ENCODE measurements at places on chromosomes 1 and 21.

- DNase-seq, result no peak
Measured at GRCh38 chr1:171751221-171751620, 9.4 kb upstream of the VAMP4 start.

- DNase-seq, result peak; percentile 99
Measured at GRCh38 chr1:54052934-54053744, at the start of the genes TCEANC2 and TMEM59. Gene TCEANC2 (plus strand): TSS chr1:54053608. CDS start chr1:54054423, 815 bp downstream. Gene TMEM59 (minus strand): TSS chr1:54053204. CDS start chr1:54053188, 16 bp downstream.

DNA sequence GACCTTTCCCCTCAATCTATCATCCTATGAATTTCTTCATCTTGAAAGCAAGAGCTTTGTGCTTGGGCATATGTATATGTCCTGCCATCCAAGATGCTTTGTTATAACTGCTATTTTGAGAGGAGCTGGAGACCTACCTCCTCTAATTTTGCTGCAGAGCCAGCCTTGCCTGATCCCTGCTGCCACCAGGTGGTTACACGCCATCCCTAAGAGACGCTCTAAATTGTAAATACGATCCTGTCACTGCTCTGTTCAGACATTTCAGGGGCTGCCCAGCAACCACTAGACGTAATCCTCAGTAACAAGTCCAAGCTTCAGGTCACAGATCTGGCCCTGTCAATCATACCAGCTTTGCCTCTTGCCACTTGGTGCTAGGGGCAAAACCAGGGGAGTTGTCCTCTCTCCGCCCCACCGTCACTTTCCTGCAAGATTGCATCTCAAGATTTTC, 32.9 kb downstream of the GPA33 start:
- DNase-seq, result peak; percentile 59

DNA sequence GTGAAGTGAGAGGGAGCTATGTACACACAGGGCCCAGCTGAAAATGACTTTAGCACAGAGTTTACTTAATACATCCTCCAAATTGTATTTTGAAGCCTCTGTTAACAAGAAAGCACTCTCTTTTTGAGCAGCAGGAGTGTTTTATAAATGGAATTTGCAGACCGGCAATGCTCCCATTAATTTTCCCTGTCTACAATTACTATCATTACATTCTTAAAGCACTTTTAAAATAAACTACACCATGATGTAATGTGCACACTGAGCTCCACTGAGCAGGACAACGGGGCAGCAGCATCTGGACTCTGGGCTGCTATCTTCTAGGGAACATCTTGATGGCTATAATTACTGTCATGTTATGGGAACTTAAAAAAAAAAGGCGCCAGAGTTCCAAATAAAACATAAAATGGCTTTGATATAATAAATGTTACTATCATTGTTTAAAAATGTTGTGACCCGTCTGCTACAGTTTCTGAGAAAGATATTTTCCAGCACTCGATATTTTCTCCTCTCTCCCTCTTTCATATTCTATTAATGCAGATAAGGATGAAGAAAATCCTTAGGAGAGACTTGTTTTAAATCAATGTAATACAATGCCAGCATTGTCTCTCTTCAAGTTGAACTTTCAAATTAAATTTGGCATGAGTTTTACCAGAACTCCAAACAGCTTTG, 150.9 kb downstream of the HLX start:
- no peak for DNase-seq

DNA sequence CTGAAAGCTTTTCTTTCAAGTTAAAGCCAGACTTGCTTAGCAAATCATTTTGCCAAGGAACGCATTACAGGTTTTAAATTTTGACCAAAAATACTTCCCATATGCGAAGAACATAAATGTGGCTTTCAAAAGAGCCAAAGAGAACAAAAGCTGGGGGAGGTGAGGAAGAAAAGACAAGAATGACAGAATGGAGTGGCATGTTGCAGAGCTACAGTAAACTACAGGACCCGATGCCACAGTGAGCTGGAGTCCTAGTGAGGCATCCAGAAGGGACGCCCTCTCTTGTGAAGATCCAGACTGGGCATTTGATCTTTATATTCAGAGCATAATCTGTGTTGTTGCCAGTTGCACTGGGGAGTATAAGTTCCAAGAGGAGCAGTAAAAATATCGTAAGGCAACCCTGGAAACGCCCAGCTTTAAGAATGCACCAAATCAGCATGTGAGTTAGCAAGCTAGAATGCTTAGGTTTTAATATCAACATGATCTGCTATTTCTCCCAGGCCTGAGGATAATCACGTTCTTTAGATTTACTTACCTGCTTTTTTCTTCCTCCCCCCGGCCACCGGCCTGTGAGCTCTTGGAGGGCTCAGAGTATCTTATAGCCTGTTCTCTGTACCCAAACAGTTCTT, 48.4 kb upstream of the HOOK1 start:
- no peak for DNase-seq

DNA sequence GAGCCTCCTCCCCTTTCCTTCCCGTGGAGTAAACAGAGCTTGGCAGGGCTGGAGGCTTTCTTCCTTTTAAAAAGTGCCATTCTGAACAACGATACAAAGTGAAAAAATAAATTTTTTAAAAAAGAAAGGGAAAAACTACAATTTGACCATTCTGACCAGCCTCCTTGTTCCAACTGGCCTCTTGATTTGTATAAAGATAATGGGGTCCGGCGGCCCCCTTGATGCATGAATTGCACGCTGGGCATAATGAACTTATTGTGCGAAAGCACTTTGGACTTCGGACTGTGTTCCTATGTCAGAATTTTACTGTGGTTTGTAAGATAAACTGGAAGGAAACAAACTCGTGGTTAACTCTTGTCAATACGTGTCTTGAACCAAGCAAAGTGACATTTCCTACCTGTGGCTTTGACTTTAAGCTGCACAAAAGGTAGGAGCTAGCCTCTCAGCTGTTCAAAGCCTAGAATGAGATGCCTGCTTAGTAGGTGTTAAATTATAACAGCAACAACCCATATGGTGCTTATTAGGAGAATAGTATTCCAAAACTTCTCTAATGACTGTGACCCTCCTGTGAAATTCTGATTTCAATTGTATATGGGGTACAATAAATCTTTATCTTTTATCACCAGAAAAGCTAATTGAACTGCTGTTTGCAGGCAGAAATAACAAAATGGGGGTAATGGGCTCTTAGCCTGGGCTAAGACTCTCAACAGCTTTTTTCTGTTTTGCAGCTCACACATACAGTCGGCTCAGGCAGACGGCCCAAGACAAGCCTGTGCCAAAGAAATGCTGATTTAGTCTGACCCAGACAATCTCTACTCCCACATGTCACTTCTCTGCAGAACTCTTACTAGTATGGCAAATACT, 9.3 kb downstream of the IRF2BP2 start:
- peak; percentile 47 for DNase-seq

GRCh38 chr1:207875532-207875931, 35.4 kb downstream of the CD34 start:
- no peak for DNase-seq

GRCh38 chr1:153633754-153634665, at the start of gene CHTOP:
Gene CHTOP (plus strand): TSS chr1:153634066. CDS start chr1:153636589, 2,523 bp downstream.
- DNase-seq, result peak; percentile 90

DNA sequence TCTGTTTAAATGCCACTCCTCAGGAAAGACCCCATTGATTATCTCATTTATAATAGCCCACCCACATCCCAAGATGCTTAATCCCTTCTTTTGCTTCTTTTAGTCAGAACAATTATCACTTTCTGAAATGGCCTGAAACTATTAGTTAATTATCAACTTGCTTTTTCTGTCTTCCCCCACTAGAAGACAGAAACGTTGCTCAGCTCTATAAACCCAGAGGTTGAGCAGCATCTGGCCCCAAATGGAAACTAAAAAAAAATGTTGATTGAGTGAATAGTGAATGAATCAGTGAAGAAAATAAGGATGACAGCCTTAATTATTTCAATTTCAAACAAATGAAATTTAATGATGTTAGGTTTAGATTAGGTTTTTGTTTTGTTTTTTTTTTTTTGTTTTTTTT, 38.2 kb upstream of the PIGC start:
- DNase-seq, result peak; percentile 16

- no peak for DNase-seq
Measured at GRCh38 chr1:36534711-36535412, 52.1 kb upstream of the CSF3R start.

All from kidney glomerular epithelial cell (primary cell).